ENCODE measurements at places on chromosomes 4 and X. TPM values are rescaled to one million over a fixed set of nuclear protein-coding genes. Genes with fewer than 3 reads are reported as not detected.

- H3K4me1 ChIP-seq = no peaks in the 10 kb centered on the region
- no peak overlapping the region for H3K27ac ChIP-seq
- H3K36me3 ChIP-seq = no peaks in the 10 kb centered on the region
- no peak for DNase-seq
- no peak overlapping the region for H3K4me3 ChIP-seq
Measured at GRCh38 chrX:23841847-23842522, 59.0 kb downstream of the SAT1 start.

DNA sequence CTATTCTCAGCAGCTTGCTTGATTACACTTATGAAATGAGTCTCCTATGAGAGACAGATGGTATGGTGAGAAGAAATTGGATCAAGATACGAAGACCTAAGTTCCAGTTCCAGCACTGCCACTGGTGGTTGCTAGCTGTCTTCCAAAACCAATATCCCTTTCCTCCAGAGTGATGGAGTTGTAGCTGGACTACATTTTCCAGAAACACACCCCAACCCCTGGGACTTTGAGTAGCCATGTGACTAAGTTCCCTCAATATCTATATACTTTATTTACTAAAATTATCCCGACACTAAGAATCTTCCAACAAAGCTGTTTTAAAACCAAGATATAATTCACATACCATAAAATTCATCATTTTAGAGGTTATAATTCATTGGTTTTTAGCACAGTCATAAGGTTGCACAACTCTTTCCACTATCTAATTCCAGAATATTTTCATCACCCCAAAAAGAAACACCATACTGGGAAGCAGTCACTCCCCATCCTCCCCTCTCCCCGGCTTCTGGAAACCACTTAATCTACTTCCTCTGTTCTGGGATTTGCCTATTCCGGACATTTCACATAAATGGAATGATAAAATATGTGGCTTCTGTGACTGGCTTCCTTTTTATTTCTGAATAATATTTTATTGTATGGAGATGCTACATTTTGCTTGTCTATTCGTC lies 118.0 kb downstream of the MANBA start:
- no peak overlapping the region for H3K4me3 ChIP-seq
- no peaks in the 10 kb centered on the region for H3K27me3 ChIP-seq
- no peaks in the 10 kb centered on the region for H3K4me1 ChIP-seq
- H3K36me3 ChIP-seq = peaks cover 5% of the 10 kb centered on the region

DNA sequence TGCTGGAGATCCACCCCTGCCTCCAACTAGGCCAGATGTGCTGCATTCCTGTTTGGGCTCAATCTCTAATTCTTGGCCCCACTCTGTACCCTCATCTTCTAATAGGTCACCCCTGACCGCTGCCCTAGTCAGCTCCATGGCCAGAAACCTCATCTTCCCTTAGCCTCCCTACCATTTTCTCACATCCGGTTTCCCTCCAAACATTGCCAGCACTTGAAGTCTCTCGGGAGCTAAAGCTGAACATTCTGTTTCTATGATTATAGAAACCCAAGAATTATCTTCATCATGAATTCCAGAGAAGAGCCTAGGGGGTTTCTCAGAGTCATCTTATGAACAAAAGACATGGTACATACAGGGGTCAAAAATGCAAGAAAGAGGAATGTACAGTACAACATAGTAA lies 179.7 kb downstream of the AMELX start:
- H3K4me1 ChIP-seq = no peaks in the 10 kb centered on the region
- peak; percentile 30 for DNase-seq
- peaks cover 5% of the 10 kb centered on the region for H3K27me3 ChIP-seq
- H3K27ac ChIP-seq = no peak overlapping the region
- no peak overlapping the region for H3K4me3 ChIP-seq

DNA sequence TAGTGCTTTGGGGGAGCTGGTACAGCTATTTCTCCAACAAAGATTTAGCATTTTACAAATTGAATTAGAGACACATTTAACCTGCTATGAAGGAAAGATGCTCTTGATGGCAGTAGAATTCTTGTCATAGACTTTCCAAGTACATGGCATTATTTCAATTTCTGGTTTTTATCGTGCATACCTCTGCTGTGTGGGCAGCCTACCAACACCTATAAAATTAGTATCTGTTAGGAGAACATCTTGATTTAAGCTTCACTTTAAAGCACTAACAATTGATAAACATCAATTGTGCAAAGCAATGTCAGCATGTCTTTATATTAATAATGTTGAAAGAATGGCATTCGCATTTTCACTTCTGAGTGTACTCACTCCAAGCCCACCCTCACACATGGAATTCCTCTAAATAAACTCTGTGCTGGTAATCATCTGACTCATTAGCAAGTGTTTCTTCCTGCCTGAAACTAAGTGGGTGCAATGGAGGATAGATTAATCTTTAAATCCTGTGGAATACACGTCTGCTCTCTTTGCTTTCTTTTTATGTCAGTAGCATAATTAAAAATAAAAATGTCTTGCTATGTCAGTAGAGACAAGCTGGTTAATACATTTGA lies 279.8 kb upstream of the MAGEB18 start:
- H3K27me3 ChIP-seq = no peaks in the 10 kb centered on the region
- no peak overlapping the region for H3K4me3 ChIP-seq
- no peaks in the 10 kb centered on the region for H3K4me1 ChIP-seq
- DNase-seq = peak; percentile 8
- no peaks in the 10 kb centered on the region for H3K36me3 ChIP-seq

DNA sequence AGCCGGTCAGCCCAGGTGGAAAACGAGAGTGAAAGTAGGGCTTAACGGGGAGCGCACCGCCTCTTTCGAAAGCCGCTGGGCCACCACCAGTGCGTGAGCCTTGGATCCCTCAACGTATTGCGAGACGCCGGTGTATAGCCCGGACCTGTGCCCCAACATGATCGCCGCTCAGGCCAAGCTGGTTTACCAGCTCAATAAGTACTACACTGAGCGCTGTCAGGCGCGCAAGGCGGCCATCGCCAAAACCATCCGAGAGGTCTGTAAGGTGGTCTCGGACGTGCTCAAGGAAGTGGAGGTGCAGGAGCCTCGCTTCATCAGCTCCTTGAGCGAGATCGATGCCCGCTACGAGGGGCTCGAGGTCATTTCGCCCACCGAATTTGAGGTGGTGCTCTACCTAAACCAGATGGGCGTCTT lies 929 bp downstream of the MAB21L2 start:
- peak overlapping the region; percentile 49 for H3K4me3 ChIP-seq
- H3K27ac ChIP-seq = peak overlapping the region; percentile 66
- DNase-seq = peak; percentile 42
- H3K27me3 ChIP-seq = peaks cover 47% of the 10 kb centered on the region
- peaks cover 14% of the 10 kb centered on the region for H3K4me1 ChIP-seq

- no peaks in the 10 kb centered on the region for H3K4me1 ChIP-seq
- H3K27ac ChIP-seq = no peak overlapping the region
- H3K36me3 ChIP-seq = no peaks in the 10 kb centered on the region
Measured at GRCh38 chr4:36494747-36495146, 213.3 kb downstream of the DTHD1 start.

GRCh38 chr4:99207911-99208718 lies 10.9 kb downstream of the ADH6 start:
- no peaks in the 10 kb centered on the region for H3K4me1 ChIP-seq
- H3K27me3 ChIP-seq = no peaks in the 10 kb centered on the region
- DNase-seq = peak; percentile 78
- H3K27ac ChIP-seq = no peak overlapping the region
- no peak overlapping the region for H3K4me3 ChIP-seq

- peak overlapping the region; percentile 77 for H3K27ac ChIP-seq
- peaks cover 15% of the 10 kb centered on the region for H3K27me3 ChIP-seq
- peak; percentile 57 for DNase-seq
- H3K36me3 ChIP-seq = no peaks in the 10 kb centered on the region
- H3K4me3 ChIP-seq = no peak overlapping the region
Measured at GRCh38 chrX:19683358-19683757, 168.1 kb upstream of the MAP3K15 start.

- H3K27ac ChIP-seq = no peak overlapping the region
- H3K27me3 ChIP-seq = no peaks in the 10 kb centered on the region
- no peak overlapping the region for H3K4me3 ChIP-seq
- no peaks in the 10 kb centered on the region for H3K36me3 ChIP-seq
- DNase-seq = no peak
Measured at GRCh38 chr4:175882891-175883290, 70.8 kb upstream of the GPM6A start.

DNA sequence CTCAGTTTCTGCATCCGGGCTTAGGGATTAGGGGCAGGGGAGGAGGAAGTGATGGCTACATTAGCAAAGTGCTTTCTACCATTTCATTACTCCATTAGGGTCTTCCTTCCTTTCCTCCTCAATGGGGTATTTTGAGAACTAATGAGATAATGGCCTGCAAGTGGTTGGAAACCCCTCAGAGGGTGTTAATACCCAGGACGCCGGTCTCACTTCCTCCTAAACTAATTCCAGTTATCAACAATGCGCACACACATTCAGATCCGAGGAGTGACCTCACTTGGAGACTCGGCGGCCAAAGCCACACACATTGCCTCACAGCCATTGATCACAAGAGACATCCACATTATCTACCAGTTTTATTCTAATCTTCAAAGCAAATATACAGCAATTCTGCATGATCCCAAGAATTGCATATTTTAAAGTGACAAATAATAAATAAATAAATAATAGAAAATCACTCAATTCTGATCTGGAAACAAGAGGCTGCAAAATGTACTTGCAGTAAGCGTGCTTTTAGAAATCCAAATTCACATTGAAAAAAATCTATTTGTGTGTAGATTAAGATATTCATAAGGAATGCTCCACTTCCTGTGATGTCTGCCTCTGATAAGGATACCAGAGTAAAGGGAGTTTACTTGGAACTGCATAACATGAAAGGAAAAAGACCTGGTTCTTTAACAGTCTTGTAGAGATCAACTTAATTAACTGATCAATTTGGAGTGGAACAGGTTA lies 329.1 kb downstream of the FBXW7 start:
- H3K27ac ChIP-seq = no peak overlapping the region
- no peak overlapping the region for H3K4me3 ChIP-seq
- H3K36me3 ChIP-seq = no peaks in the 10 kb centered on the region
- peak; percentile 14 for DNase-seq
- H3K4me1 ChIP-seq = no peaks in the 10 kb centered on the region
- no peaks in the 10 kb centered on the region for H3K27me3 ChIP-seq

- no peak overlapping the region for H3K27ac ChIP-seq
- no peaks in the 10 kb centered on the region for H3K4me1 ChIP-seq
- DNase-seq = no peak
- H3K27me3 ChIP-seq = no peaks in the 10 kb centered on the region
- H3K4me3 ChIP-seq = no peak overlapping the region
Measured at GRCh38 chr4:155676430-155676825, 9.8 kb downstream of the GUCY1A1 start.

DNA sequence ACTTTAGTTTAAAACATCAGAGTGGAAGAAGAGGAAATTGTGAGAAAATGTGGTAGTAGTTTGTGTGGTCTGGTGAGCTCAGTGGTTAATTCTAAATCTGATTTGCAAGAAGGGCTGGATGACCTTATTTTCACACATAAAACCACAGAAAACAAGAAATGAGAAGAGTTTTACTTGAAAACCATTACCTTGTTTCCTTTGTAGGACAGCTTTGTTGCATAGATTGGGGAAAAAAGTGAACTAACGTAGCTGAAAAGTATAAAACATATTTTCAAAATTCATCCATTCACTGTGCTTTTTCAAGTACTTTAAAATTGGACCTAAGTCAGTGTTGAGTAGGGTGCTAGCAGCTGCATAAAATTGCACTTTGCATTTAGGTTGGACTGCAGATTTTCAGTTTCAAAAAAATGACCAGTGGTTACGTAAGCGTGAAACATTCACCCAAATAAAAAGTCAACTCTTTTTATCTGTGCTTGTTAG lies 211.3 kb downstream of the ARHGAP10 start:
- H3K4me3 ChIP-seq = no peak overlapping the region
- H3K27me3 ChIP-seq = no peaks in the 10 kb centered on the region
- peaks cover 24% of the 10 kb centered on the region for H3K36me3 ChIP-seq
- H3K27ac ChIP-seq = no peak overlapping the region
- DNase-seq = no peak

GRCh38 chr4:116073051-116073450 lies 959.6 kb upstream of the NDST4 start:
- no peak for DNase-seq
- H3K27me3 ChIP-seq = no peaks in the 10 kb centered on the region
- no peak overlapping the region for H3K4me3 ChIP-seq
- H3K27ac ChIP-seq = no peak overlapping the region
- no peaks in the 10 kb centered on the region for H3K36me3 ChIP-seq

GRCh38 chr4:89528526-89529133 lies 221.0 kb upstream of the GPRIN3 start:
- H3K4me3 ChIP-seq = no peak overlapping the region
- no peaks in the 10 kb centered on the region for H3K36me3 ChIP-seq
- no peaks in the 10 kb centered on the region for H3K27me3 ChIP-seq
- no peaks in the 10 kb centered on the region for H3K4me1 ChIP-seq
- DNase-seq = no peak
- no peak overlapping the region for H3K27ac ChIP-seq

DNA sequence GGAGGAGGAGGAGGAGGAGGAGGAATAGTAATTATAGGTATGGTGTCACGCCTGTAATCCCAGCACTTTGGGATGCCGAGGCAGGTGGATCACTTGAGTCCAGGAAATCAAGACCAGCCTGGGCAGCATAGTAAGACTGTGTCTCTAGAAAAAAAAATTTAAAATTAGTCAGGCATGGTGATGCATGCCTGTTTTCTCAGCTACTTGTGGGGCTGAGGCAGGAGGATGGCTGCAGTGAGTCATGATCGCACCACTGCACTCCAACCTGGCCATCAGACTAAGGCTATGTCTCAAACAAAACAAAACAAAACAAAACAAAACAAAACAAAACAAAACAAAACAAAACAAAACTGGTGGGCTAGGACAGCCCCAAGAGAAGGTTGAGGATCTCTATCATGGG lies 3.0 kb downstream of the STARD8 start:
- no peak overlapping the region for H3K4me3 ChIP-seq
- no peak overlapping the region for H3K27ac ChIP-seq
- H3K36me3 ChIP-seq = peaks cover 4% of the 10 kb centered on the region

GRCh38 chrX:131577413-131577812 lies 33.5 kb downstream of the OR13H1 start:
- H3K36me3 ChIP-seq = no peaks in the 10 kb centered on the region
- DNase-seq = peak; percentile 13
- no peak overlapping the region for H3K4me3 ChIP-seq
- H3K27me3 ChIP-seq = peaks cover 3% of the 10 kb centered on the region
- H3K4me1 ChIP-seq = no peaks in the 10 kb centered on the region

GRCh38 chr4:102104278-102104677 lies 241.0 kb downstream of the SLC39A8 start:
- H3K27me3 ChIP-seq = no peaks in the 10 kb centered on the region
- H3K27ac ChIP-seq = no peak overlapping the region
- no peaks in the 10 kb centered on the region for H3K4me1 ChIP-seq
- DNase-seq = no peak
- H3K4me3 ChIP-seq = no peak overlapping the region
- no peaks in the 10 kb centered on the region for H3K36me3 ChIP-seq

GRCh38 chr4:168515222-168516011 lies 18.6 kb downstream of the PALLD start:
- no peak overlapping the region for H3K27ac ChIP-seq
- H3K36me3 ChIP-seq = peaks cover 4% of the 10 kb centered on the region
- DNase-seq = no peak
- peaks cover 8% of the 10 kb centered on the region for H3K4me1 ChIP-seq
- no peaks in the 10 kb centered on the region for H3K27me3 ChIP-seq

- DNase-seq = peak; percentile 86
- no peak overlapping the region for H3K4me3 ChIP-seq
- H3K4me1 ChIP-seq = no peaks in the 10 kb centered on the region
- no peaks in the 10 kb centered on the region for H3K36me3 ChIP-seq
Measured at GRCh38 chr4:159446266-159446976, 343.5 kb downstream of the RAPGEF2 start.

The VCX3B gene
- not detected for total RNA-seq

The ITIH6 gene
- total RNA-seq = 0.22 TPM

The ABCG2 gene
- 5.3 TPM for total RNA-seq

The MTTP gene
- 0.40 TPM for total RNA-seq

The APELA gene
- 0.04 TPM for total RNA-seq

The TMSB15A gene
- total RNA-seq = 16.0 TPM

The SPACA5 gene
- not detected for total RNA-seq
